IPS DF 19.7 (cell line): ENCODE measurements at places on chromosomes 6 and 20.

DNA sequence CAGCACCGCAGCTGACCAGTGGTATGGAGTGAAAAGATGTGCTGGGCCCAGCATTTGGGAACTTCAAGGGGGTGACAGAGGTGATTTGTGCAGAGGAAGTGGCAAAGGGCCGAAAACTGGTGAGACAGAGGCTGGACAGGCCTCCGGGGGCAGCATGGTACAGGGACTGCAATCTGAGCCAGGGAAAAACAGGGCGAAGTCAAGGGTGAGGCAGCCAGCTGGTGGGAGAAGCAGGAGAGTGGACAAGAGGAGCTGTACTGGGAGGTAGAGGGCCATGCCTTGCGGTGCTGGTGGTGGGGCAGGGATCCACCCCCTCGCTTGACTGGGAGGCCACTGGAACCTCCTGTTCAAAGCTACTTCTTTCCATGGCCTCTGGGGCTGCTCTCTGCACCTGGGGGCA, 7.3 kb upstream of the GFRA4 start:
- DNase-seq, result no peak

DNA sequence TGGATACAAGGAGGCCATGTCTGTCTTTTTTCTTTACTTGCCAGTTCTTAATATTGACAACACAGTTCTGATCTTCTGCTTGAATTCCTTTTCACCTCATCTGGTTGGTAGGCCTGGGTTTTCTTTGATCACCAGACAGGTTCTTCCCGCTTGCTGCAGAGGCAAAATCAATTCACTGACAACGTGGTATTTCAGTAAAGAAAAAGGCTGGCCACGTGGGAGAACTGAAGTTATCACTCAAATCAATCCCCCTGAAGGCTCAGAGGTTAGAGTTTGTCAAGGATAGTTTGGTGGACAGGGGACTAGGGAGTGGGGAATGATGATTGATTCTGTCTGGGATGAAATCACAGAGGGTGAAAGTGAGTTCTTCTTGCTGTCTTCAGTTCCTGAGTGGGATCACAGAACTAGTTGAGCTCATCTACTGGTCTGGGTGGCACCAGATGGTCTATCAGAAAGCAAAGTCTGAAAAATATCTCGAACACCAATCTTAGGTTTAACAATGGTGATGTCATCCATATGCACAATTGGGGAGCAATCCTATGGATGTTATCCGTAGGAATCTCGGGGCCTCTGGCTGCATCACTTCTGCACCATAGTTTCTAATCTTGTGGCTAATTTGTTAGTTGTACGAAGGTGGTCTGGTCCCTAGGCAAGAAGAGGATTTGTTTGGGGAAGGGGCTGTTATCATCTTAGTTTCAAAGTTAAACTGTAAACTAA, 37.3 kb upstream of the OLIG3 start:
- no peak for DNase-seq

GRCh38 chr6:153092082-153093013, 38.7 kb downstream of the RGS17 start:
- DNase-seq, result no peak

DNA sequence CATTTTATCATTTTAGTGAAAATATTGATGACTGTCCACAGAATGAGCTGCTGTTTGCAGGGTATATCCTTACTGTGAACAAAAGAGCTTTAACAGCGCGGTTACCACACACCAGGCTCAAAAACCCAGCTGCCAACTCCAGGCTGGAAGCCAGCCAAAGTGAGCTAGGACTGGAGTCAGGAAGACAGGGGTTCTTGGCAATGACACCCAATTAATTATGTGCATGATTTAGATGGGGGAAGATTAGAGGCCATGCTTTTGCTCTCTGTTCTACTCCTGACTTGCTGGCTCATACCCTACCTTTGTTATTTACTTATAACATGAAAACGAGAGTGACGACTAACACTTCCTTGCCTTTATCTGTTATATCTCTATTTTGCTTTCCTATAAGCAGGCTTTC, 128.9 kb upstream of the SHLD1 start:
- no peak for DNase-seq

GRCh38 chr6:154592199-154592860, 81.8 kb upstream of the CNKSR3 start:
- DNase-seq, result no peak

- no peak for DNase-seq
These were observed 47.7 kb downstream of the CBFA2T2 start for GRCh38 chr20:33537608-33538007.

- DNase-seq, result no peak
These were observed 99.4 kb downstream of the NCOA3 start for GRCh38 chr20:47600967-47601547.

DNA sequence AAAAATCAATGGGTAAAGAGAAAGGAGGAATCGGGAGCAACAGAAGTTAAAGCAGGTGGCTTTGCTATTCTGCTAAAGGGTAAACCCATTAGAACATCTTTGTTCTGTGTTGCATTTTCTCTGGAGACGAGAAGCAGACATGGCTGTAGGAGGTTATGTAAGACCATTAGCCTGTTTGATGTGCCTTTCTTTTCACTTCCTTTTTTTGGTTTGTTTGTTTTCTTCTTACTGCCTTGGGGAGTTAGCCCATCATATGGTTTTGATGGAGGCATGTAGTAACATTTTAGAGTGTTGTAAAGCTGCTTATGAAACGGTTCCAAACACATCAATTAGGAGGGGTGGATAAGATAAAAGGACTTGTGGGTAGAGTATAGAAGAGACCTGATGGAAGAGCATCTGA, 131.0 kb downstream of the DOK5 start:
- no peak for DNase-seq

DNA sequence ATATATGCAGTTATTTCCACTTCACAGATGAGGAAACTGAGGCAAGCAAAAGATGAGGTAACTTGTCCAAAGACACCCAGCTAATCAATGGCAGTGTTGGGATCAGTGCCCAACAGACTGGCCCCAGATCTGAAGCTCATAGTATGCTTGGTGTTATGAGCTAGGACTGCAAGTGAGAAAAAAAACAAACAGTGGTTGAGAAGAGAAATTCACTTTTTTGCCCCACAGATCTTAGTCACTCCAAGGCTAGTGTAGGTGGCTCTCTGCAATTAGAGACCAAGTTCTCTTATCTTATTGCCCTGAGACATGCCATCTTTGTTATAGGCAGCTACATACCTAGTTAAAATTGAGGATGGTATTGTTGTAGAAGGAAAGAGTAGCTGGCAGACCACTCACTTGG, 16.3 kb downstream of the PLEKHG1 start:
- DNase-seq, result no peak

- no peak for DNase-seq
These were observed 111.4 kb upstream of the ARMC2 start for GRCh38 chr6:108736832-108737231.

- no peak for DNase-seq
These were observed 240 bp downstream of the FOXQ1 start for GRCh38 chr6:1312203-1312472.

GRCh38 chr6:98695091-98695801, 139.1 kb upstream of the POU3F2 start:
- no peak for DNase-seq

GRCh38 chr6:80940976-80941375, 811.5 kb downstream of the TENT5A start:
- DNase-seq, result no peak

- DNase-seq, result no peak
These were observed 59.3 kb upstream of the RPS6KA2 start for GRCh38 chr6:166686317-166686716.
